GM13976 (cell line): ENCODE measurements at places on chromosomes 4 and X.

DNA sequence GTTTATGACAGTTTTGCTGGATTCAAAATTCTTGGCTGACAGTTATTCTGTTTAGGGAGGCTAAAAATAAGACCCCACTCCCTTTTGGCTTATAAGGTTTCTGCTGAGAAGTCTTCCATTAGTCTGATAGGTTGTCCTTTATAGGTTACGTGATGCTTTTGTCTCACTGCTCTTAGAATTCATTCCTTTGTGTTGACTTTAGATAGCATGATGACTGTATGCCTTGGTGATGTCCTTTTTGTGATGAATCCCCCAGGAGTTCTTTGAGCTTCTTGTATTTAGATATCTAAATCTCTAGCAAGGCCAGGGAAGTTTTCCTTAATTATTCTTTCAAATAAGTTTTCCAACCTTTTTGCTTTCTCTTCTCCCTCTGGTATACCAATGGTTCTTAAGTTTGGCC lies 36.4 kb downstream of the DCLK2 start:
- DNase-seq = no peak

- DNase-seq = no peak
These were observed 31.2 kb downstream of the RS1 start for GRCh38 chrX:18640686-18641085.

- no peak for DNase-seq
These were observed 4.9 kb downstream of the ELF2 start for GRCh38 chr4:139171876-139172691.

DNA sequence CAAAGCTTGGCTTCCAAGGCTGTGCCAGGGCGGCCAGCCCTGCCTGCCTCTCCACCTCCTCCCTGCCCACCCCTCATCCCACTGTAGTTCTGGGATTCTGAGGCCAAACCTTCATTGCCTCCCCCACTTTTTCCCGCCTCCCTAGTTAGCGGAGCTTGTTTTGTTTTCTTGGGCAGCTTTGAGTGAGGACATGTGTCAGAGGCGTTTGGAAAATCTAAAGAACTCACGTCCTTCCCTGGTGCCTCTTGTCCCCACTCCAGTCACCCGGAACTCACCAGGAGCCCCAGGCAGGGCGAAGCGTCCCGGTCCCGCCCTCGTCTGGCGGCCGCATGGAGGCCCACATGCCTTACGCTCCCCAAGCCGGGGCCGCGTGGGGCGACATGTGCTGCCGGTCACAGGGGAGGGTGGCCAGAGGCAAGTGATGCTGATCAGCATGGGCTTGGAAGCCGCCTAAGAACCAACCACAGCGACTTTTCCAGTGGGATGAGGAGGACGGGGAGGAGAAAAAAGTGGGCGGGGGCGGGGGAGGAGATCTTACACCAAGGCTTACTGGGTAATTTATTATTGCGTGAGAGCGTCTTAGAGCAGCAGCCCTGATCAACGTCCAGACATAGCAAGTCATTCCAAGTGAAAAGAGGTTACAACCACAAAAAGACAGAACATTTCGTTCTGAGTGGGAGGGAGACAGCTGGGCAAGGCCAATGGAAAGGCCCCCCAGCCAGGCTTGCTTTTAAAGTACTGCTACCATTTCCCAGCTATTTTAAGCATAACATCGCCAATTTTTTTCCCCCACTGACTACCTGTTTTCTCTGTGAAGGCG lies 48.5 kb downstream of the PRPS1 start:
- DNase-seq = no peak

DNA sequence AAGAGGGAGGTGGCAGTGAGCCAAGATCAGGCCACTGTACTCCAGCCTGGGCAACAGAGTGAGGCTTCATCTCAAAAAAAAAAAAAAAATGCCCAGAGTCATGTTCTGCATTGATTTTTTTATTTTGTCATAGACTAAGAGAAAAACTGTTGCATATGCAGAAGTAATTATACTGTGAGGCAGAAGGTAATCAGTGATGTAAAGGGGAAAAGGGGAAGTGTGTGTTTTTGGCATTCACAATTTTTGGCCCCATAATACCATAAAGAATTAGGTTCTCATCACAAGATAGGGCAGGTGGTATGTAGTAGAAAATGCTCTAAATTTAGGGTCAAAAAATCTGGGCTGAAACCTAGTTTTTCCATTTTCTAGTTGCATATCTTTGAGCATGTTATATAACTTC lies 47.3 kb upstream of the GAB1 start:
- no peak for DNase-seq

GRCh38 chr4:39305912-39306677 lies 60.1 kb downstream of the RFC1 start:
- no peak for DNase-seq

- DNase-seq = no peak
These were observed 410.6 kb downstream of the HNRNPD start for GRCh38 chr4:81963015-81963762.

GRCh38 chr4:138897811-138898226 lies 117.8 kb upstream of the NOCT start:
- DNase-seq = no peak

DNA sequence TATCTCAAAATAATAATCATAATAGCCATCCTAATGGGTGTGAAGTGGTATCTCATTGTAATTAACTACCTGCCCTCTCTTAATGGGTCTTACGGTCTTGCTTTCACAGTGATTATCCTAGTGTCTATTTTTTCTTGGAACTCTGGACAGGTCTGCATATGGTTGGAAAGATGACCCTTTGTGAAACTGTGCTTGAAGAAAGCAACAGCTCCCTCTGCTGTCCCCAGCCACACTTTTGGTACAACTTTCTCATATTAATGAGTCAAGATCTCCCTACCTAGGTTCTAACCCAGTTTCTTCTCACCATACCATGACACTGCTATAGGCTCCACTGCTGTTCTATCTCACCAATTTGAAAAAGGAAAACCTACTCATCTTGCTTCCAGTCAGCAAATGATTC lies 2.4 kb downstream of the TFDP3 start:
- DNase-seq = no peak

- no peak for DNase-seq
These were observed 2.7 kb downstream of the PPARGC1A start for GRCh38 chr4:23887173-23887572.
